ENCODE measurements at places on chromosomes 1 and 21.

DNA sequence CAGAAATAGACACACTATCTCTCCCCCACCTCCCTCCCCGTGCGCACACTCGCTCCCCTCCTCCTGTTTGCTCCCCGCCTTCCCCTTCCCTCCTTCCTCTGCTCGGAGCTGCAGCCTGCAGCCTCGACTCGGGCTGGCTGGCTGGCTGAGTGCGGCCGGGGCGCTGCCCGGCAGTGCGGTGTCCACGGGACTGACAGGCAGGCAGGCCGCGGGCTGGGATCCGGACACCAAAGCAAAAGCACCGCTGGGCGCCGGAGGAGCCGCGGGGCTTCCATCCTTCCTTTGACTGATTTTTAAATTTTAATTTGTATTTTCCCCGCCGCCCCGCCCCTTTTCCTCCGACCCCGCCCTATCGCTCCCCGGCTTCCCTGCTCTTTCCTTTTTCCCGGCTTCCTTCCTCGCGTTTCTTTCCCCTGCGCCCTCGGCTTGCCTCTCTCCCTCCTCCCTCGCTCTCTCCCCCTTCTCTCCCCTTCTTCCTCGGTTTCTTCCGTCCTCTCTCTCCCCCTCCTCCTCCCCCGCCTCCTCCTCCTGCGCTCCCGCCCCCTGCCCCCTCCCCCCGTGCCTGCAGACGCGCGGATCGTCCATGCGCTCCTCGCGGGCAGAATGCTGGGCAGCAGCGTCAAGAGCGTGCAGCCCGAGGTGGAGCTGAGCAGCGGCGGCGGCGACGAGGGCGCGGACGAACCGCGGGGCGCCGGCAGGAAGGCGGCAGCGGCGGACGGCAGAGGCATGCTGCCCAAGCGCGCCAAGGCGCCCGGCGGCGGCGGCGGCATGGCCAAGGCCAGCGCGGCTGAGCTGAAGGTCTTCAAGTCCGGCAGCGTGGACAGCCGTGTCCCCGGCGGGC lies 109.4 kb downstream of the NAV1 start:
- peak; percentile 73 for DNase-seq

GRCh38 chr1:56380531-56380930 lies 198.8 kb downstream of the PLPP3 start:
- DNase-seq = no peak

DNA sequence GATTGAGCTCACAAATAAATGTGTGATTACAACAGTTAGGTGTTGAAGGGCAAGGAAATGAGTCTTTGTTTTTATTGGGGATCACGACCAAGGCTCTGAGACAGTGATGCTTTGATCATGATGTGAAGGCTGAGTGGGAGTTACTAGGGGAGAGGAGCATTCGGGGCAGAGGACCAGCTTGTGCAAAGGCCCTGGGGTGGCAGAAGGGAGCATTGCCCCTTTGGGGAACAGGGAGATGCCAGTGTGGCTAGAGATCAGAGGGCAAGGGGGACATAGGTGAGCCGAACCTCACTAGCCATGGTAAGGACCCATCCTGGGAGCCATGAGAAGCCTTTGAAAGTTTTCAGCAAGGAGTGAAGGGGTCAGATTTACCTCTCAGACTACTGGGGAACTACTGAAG lies 31.1 kb downstream of the TNFRSF8 start:
- DNase-seq = no peak

- DNase-seq = no peak
Observed at GRCh38 chr1:32948905-32949304, 15.7 kb downstream of the RNF19B start.

- no peak for DNase-seq
Observed at GRCh38 chr21:27421654-27422053, 454.8 kb upstream of the ADAMTS5 start.

DNA sequence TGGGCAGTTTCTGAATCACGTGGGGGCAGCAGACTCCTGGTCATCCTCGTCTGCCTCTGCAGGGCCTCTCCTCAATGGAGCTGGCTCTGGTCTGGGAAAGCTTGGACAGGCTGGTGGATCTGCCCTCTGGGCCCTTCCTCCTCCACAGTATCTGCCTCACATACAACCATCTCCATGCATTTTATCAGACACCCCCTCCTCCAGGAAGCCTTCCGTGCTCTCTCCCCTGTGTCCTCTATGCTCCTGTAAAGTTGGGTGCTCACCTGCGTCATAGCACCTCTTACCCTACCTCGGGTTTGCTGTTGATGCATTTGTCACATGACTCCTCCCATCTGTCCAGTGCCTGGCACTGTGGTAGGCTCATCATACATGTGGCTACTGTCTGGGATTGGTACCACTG lies 95.7 kb upstream of the TMEM51 start:
- no peak for DNase-seq

- DNase-seq = no peak
Observed at GRCh38 chr1:17488995-17489767, 49.7 kb upstream of the RCC2 start.

DNA sequence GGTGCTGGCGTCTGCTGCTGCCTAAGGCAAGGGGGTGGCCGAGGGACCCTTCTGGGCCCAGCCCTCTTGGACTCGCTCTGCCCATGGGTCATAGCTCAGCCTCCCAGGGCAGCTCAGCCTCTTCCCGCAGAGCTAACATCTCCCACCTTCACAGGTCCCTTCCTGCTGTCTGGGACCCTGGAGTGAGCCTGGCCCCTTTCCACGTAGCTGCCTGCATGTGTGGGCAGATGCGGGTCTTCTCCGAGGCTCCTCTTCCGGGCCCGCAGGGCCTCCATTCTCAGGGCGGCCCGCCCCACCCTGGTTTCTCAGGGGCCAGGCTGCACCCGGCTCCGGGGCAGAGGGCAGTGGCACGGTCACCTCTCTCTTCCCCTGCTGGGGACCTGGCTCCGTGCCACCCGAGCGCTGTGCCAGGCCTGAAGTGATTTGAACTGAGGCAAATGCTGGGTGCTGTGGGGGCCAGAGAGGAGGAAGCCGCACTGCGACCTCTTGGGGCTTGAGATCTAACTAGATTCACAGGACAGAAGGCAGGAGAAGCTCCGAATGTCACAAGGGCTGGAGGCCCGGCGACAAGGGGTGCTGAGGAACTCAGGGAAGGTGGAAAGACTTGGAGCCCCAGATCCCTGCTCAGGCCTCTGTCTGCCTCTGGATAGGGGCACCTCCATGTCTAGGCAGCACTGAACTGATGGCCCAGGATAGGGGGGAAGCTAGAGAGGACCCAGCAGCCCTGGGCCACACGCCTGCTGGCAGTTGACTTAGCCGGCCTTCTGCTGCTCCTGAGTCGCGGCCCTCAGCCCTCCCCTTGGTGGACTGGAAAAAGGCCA lies 40.7 kb downstream of the COQ8A start:
- DNase-seq = no peak

DNA sequence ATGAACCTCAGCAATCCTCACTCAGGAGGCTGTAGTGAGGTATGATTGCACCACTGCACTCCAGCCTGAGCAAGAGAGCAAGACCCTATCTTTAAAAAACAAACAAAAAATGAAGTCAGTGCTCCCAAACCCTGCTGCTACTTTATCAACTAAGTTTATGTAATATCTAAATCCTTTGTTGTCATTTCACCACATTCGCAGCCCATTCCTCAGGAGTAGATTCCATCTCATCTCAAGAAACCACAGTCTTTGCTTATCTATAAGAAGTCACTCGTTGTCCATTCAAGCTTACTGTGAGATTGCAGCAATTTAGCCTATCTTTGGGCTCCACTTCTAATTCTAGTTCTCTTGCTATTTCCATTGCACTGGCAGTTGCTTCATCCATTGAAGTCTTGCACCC lies 44.3 kb upstream of the RGL1 start:
- DNase-seq = no peak

DNA sequence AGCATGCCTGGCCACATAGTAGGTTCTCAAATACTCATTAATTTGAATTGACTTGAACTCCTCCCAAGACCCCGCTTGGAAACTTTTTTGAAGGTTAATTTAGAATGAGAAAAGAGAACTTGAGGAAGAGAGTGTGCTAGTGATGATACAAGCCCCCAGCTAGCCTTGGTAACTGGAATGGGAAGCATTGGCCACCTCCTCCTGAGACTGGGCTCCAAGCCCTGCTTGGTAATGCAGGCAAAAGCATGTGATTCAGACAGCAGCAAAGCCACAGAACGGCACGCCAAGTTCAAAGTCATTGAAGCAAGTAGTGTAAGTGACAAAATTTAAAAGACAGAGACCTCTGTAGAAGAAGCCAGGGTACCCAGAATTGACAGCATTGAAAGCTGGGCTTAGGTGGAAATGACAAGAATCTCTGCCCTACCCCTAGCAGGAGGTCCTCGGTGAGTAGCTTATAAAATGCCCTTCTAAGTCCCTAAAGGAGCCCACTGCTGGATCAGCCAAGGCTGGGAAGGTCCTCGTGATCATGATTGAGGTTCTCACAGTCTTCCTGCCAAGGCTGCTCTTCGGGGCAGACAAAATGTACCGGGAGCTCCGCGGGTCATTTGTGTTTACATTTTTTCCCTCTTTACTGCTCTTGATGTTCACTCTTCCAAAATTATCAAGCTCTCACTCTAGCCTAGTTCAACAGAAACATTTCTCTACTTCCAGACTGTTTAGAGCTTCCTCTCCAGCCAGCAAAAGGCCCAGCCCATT lies 99.4 kb downstream of the TSEN15 start:
- peak; percentile 19 for DNase-seq

GRCh38 chr1:156752843-156753482 lies 1.5 kb upstream of the HDGF start:
- no peak for DNase-seq

DNA sequence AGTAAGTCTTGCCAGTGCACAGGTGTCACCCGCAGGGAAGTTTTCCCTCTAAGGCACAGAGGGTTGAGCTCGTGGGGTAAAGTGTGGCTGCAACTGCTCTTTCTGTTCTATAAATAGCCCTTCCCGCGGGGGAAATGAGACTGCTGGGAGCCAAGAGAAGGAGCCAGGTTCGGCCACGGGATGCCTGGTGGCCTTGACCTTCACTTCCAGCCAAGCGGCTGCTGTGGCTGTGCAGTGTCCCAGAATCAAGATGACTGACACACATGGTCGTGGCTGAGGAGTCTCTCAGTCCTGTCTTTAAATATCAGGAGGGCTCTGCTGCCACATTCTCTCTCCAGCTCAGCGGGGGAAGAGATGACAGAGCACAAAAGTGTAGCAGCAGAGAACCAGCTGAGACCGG lies 154.1 kb upstream of the VAMP3 start:
- DNase-seq = no peak

DNA sequence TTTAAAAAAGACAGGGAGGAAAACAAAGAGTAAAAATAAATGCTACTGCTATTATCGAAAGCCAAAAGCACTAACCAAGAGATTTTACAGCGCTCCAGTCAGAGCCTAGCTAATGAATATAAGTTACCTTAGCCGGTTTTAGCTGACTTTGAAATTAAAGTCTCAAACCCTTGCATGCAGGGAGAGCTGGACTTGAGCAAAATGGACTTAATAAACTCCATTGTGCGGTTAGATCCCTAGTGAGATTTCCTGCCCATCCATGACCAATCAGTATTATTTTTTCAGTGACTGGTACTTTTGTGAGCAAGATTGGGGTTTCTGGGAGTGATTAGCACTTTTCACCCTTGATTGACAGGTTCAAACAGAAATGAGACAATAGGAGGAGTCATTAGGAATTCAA lies 333.4 kb upstream of the ADGRL2 start:
- DNase-seq = no peak

DNA sequence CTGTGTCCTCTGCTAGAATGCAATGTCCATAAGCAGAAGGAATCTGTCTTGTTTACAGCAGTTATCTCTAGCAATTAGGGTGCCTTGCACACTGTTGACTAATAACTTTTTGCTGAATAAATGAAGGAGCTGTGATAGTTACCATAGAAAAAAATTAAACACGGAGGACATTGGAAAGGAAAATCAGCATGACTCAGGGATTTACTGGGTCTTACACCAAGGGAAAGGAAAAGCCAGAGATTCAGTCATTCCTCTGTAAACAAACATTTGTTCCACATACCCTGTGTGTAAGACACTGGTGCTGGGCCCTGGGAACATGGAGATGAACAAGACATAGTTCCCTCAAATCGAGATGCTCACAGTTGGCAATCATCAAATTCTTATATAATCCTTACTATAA lies 183.3 kb downstream of the PTGER3 start:
- DNase-seq = no peak

All from amygdala (tissue), 56 donors.